ENCODE measurements at places on chromosomes 3 and 15. TPM values are rescaled to one million over a fixed set of nuclear protein-coding genes. Genes with fewer than 3 reads are reported as not detected.
A peak's percentile ranks its signal among the peaks of the same experiment; 100 is the strongest.

The STRIT1 gene
- total RNA-seq = not detected

The TMPRSS7 gene
- not detected for total RNA-seq

GRCh38 chr3:38157595-38157994 lies 7.7 kb upstream of the OXSR1 start:
- H3K36me3 ChIP-seq = no peaks in the 10 kb centered on the region
- no peaks in the 10 kb centered on the region for H3K4me1 ChIP-seq
- no peak overlapping the region for H3K4me3 ChIP-seq
- DNase-seq = no peak

GRCh38 chr3:137766041-137766875 lies 2.1 kb downstream of the SOX14 start:
- H3K27me3 ChIP-seq = peaks cover 100% of the 10 kb centered on the region
- no peak for DNase-seq
- H3K4me1 ChIP-seq = peaks cover 47% of the 10 kb centered on the region

DNA sequence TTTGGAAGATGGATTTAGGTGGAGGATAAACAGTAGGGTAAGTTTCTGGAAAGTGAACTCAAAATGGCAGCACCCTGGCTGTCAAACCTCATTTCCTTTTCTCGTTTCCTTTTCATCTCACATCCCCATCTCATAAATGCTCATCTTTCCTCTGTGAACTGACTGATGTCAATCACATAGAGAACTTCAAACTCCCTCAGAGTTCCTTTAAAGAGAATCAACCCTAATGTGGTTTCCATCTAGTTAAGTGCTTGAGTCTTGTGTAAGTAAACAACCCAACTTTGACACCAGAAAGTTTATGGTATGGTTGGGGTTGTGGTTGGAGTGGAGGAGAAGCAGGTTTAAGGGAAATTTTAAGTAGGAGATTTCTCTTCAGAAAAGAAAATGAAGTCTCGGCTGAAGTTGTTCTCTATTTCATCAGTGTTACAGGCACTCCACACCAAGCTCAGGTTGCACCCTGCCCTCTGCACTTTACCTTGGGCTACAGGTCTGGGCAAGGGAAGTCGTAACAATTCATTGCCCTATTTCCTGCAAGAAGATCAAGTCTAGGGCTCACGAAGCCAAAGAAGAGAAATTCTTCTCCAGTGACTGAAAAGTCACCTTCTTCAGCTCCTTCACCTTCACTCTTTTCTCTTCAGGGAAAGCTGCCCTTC lies 34.4 kb upstream of the TNIK start:
- no peaks in the 10 kb centered on the region for H3K27me3 ChIP-seq
- no peak overlapping the region for H3K27ac ChIP-seq
- no peak for DNase-seq
- H3K4me1 ChIP-seq = no peaks in the 10 kb centered on the region
- H3K36me3 ChIP-seq = no peaks in the 10 kb centered on the region

- H3K4me3 ChIP-seq = no peak overlapping the region
- peak; percentile 19 for DNase-seq
- peaks cover 8% of the 10 kb centered on the region for H3K27me3 ChIP-seq
- no peak overlapping the region for H3K27ac ChIP-seq
- H3K36me3 ChIP-seq = no peaks in the 10 kb centered on the region
Observed at GRCh38 chr15:74315626-74316025, 51.8 kb downstream of the CYP11A1 start.

DNA sequence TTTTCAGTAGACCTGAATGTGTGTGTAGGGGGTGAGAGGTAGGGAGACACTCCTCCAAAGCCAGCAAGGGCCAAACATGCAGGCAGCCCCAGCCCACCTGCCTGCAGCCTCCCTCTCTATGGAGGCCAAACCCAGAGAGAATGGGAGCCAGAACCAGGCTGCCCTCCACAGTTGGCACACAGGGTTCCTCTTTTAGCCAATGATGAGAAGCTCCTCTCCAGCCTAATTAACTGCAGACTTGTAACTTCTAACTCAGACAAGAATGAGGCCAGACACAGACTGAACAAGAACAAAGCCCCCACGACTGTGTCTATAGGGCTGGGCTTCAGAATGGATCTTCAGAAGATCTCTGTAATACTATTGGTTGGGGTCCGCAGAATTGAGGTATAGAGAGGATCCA lies 12.3 kb upstream of the TLE3 start:
- no peaks in the 10 kb centered on the region for H3K36me3 ChIP-seq
- H3K4me1 ChIP-seq = peaks cover 9% of the 10 kb centered on the region
- no peaks in the 10 kb centered on the region for H3K27me3 ChIP-seq
- H3K4me3 ChIP-seq = no peak overlapping the region
- no peak for DNase-seq
- H3K27ac ChIP-seq = no peak overlapping the region

GRCh38 chr3:153285982-153286381 lies 124.0 kb downstream of the RAP2B start:
- H3K27ac ChIP-seq = no peak overlapping the region
- H3K27me3 ChIP-seq = no peaks in the 10 kb centered on the region
- no peaks in the 10 kb centered on the region for H3K4me1 ChIP-seq
